ENCODE measurements at places on chromosomes 7 and 10. TPM values are rescaled to one million over a fixed set of nuclear protein-coding genes. Genes with fewer than 3 reads are reported as not detected.

GRCh38 chr7:102317231-102318059 is 30.8 kb downstream of the SH2B2 start:
- DNase-seq = no peak

GRCh38 chr7:16667355-16667754 is 21.4 kb downstream of the BZW2 start:
- DNase-seq = no peak

DNA sequence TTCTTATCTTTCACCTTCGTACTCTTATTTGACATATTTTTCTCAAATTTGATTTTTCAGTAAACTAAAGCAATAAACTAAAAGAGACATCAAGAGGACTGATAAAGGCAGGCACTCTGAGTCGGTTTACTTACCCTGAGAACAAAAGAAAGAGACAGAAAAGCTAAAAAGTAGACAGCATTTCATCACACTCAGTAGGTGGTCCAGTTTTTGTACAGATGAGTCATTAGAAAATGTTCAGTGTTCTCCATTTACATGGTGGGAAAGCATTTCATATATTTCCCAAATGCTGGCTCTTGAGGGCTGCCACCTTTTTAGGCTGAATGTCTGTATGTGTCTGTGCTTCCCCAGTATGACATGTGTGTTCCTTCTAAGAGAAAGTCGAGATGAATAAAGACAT is 52.7 kb downstream of the NHLRC2 start:
- DNase-seq = no peak

The C10orf67 gene
- not detected for polyA plus RNA-seq

The CPA2 gene
- polyA plus RNA-seq = 0.04 TPM

All from HepG2 (cell line).